ENCODE measurements at places on chromosomes 5 and 9. TPM values are rescaled to one million over a fixed set of nuclear protein-coding genes. Genes with fewer than 3 reads are reported as not detected.

Gene ESM1
- 0.20 TPM for total RNA-seq

Gene ACOT12
- not detected for total RNA-seq

Gene MARCOL
- not detected for total RNA-seq

Gene SPATA31D1
- total RNA-seq: not detected

Gene TMEM174
- total RNA-seq: not detected

Gene SLC36A3
- not detected for total RNA-seq

Gene XPA
- 10.9 TPM for total RNA-seq

Gene LTC4S
- not detected for total RNA-seq

Gene CDH6
- total RNA-seq: not detected

Gene FOXD4L6
- total RNA-seq: 0.16 TPM

Gene RGS7BP
- total RNA-seq: not detected

Gene FCN1
- total RNA-seq: not detected

Gene MATR3
- 181 TPM for total RNA-seq

Gene CCNJL
- total RNA-seq: not detected

Gene ELAVL2
- not detected for total RNA-seq

Gene SLCO4C1
- total RNA-seq: 0.38 TPM

Gene LCN2
- total RNA-seq: not detected

Gene BAAT
- total RNA-seq: not detected

Gene GPR150
- 0.45 TPM for total RNA-seq

Gene FGF10
- not detected for total RNA-seq

Gene ITGA1
- total RNA-seq: 6.0 TPM

Gene MYOT
- not detected for total RNA-seq

Gene PRR16
- not detected for total RNA-seq

Gene OBP2B
- total RNA-seq: not detected

Gene ADRB2
- total RNA-seq: 0.98 TPM

Gene NR2F1-AS1
- total RNA-seq: not detected

Gene SLCO6A1
- total RNA-seq: not detected

Gene MYOZ3
- total RNA-seq: 0.20 TPM

Gene AJM1
- total RNA-seq: 6.4 TPM

Gene RPL12
- 2,353 TPM for total RNA-seq

Gene IRGM
- 1.4 TPM for total RNA-seq

Gene IFNB1
- 1.1 TPM for total RNA-seq

Gene NUTM2G
- not detected for total RNA-seq

Gene PCDHB3
- total RNA-seq: not detected

Gene TMOD1
- 0.47 TPM for total RNA-seq

Gene PDE4D
- 75.5 TPM for total RNA-seq

Gene CAPSL
- total RNA-seq: 0.56 TPM

Gene TMEM232
- 0.27 TPM for total RNA-seq

Gene JMY
- 6.1 TPM for total RNA-seq

Gene MEIKIN
- total RNA-seq: not detected

Gene KIF4B
- not detected for total RNA-seq

Gene RMI1
- 20.1 TPM for total RNA-seq

Gene IFNA2
- total RNA-seq: not detected

Gene LRRC26
- not detected for total RNA-seq

Gene CEP120
- total RNA-seq: 28.3 TPM

Gene IL4
- total RNA-seq: 0.72 TPM

Gene FBXO38
- total RNA-seq: 39.6 TPM

Gene LCN1
- total RNA-seq: not detected

All from activated CD8-positive, alpha-beta T cell treated with anti-CD3 and anti-CD28 coated beads for 36 hours (primary cell).